ENCODE measurements at places on chromosomes 1 and 21.

- no peak for DNase-seq
Measured at GRCh38 chr1:248288391-248288790, 10.6 kb upstream of the OR2T33 start.

DNA sequence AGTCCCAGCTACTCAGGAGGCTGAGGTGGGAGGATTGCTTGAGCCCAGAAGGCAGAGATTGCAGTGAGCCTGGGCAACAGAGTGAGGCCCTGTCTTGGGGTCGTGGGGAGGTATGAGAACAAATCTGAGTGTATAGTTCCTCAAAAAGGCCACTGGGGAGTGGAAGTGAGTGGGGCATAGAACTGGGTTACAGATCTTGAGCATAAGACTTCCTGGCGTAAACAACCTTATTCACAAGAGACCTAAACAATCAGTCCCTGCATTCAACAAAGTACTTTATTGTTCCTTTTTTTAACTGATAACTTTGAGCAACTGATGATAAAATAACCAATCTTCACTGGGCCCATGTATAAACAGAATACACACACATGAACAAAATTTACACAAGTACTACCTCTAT lies 72.7 kb upstream of the MUTYH start:
- no peak for DNase-seq

DNA sequence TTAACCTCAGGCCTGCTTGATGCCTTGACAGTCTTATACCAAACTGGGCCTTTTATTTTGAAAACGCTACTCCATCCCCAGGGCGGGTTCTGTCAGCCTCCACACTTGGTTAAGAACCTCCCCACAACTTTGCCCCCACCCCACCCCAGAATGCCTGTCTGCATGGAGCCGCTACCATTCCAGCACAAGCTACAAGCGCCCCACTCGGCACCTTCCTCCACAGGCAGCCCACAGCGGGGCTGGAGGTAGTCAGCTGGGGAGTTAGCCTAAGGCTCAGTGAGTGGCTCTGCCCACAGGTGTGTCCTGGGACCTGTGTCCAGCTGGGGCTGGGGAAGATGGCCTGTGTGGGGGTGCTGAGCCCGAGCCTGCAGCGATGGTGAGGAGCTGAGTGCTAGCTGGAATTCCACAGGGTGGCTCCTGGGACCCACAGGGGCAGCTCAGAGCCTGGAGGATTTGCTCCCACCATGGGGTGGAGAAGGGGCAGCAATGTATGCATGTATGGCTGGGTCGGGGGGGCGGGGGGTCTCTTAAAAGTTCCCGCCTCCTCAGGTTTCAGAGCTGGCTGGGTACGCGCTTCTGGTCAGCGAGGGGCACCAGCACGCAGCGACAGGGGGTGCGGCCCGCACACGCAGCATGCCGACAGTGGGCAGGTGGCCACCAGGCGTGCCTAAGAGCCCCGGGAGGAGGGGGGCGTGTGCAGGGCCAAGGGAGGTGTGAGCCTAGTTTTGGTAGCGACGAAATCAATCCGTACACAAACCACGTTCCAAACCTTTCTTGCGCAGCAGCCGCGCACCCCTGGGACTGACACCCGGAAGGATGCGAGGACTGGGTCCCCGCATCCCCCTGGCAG lies 917 bp downstream of the ETNK2 start:
- DNase-seq, result no peak

DNA sequence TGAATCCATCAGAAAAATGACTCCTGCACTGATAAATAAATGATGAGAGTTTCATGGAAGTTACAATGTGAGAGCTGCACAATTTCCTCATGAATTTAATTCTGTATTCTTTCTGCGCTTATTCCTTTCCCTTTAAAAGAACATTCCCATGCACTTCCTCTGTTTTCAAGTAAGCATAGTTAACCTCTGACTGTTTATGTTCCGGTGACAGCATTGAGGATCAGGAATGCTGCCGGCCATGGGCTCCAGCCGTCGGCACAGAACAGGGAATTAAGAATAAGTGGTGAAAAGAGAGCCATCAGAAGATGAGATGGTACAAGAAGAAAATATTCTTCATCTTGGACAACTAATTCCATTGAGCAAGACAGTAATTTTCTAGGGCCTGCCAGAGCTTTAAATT lies 65.3 kb downstream of the SUSD4 start:
- DNase-seq, result no peak

- no peak for DNase-seq
Measured at GRCh38 chr1:192158181-192158580, at the start of gene RGS18. Gene RGS18, plus strand, starts transcription at chr1:192158462. Its CDS starts 176 bp downstream, at chr1:192158638.

DNA sequence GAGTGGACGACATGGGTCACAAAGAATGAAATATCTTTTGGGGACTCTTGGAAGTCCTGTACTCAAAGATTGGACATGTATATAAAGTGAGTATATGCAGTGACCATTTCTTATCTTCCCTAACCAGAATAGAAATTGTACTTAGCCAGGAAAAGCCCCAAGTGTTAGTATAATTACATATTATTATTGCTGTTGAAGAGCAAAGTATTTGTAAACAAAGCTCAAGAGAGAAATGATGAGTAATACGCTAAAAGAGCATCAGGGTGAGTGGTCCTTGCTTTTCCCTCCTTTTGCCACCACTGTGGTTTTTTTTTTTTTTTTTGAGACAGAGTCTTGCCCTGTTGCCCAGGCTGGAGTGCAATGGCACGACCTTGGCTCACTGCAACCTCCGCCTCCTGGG lies 6.4 kb upstream of the CGN start:
- DNase-seq, result no peak

Measured in cardiac septum (tissue), 1 donor.